ENCODE measurements at places on chromosomes 1 and 21. TPM values are rescaled to one million over a fixed set of nuclear protein-coding genes. Genes with fewer than 3 reads are reported as not detected.

Gene RCAN1
- 4.2 TPM for total RNA-seq

Gene FCMR
- 753 TPM for total RNA-seq

Gene LMO4
- total RNA-seq = 35.7 TPM

Gene HUNK
- total RNA-seq = 0.07 TPM

Gene MAP3K21
- total RNA-seq = 3.7 TPM

Gene CREB3L4
- total RNA-seq = 19.9 TPM

Gene NHLH1
- 0.39 TPM for total RNA-seq

Gene PDC
- not detected for total RNA-seq

Gene LINGO4
- not detected for total RNA-seq

Data from B cell (primary cell).